ENCODE measurements at places on chromosomes 2 and 18.

DNA sequence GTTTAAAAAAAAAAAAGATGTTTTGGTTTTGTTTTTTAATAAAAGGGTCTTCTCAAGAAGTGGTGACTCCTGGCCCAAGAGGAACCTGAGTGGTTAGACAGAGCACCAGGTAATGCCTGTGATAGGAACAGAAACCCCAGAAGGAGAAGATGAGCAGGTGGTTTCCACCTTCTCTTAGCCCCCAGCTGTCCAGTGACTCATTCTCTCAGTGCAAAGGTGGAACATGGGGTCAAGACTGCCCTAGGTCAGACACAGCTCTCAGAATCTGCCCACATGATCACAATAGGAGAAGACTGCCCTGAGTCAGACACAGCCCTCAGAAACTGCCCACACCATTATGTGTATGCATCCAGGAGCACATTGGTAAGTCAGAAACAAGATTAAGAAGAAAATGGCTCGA lies 61.8 kb downstream of the TBC1D8 start:
- DNase-seq, result no peak

GRCh38 chr18:2997846-2998564 lies 14.9 kb downstream of the LPIN2 start:
- no peak for DNase-seq

DNA sequence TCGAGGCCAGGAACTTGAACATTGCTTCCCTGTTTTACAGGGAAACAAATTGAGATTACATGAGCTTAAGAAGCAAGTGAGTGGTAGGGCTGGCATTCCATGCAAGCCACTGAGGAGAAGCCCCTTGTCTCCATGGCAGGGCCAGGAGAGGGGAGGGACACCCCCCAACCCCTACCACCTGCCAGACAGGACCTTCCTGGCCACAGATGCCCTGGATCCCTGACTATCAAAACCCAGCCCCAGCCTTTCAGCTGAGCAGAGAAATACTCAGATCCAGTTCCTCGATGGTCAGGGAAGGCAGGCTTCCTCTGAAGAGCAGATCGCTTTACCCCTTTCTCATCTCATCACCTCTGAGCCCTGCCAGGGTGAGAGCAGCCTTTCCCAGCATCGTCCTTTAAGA lies 53.8 kb upstream of the ALPP start:
- no peak for DNase-seq

DNA sequence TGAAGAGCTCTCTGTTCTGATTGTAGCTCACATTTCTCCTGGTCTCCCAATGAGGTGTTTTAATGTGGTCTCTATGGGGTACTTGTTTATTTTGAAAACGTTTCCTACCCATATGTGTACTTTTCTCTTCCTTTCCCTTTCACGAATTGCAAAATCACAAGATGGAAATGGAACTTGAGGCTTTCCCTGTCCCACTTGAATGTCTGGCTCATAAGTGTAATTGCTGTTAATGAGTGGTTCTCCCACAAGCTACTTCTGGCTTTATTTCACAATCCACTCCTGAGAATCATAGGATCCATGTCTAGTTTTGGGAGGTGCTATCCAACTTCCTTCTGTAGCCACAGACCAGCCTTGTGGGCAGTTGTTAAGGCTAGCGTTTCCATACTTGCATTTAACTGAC lies 81.1 kb upstream of the CAVIN2 start:
- no peak for DNase-seq

GRCh38 chr2:5263291-5263690 lies 428.9 kb upstream of the SOX11 start:
- no peak for DNase-seq

DNA sequence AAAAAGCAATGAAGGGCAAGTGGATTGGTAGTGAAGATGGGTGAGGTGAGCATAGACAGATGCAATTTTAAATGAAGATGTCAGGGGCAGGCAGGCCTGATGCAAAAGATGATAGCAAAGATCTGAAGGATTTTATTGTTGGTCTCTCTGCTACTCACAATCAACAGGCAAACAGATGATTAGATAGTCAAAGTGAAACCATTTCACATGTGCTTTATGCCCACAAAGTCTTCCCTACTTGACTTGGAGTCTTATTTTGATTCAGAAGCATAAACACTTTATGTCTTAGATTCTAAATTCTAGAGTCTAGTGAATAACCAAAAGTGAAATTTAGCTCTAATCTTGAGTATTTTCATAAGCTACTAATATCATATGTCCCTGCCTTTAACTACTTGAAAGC lies 153.8 kb upstream of the HNRNPA3 start:
- no peak for DNase-seq

DNA sequence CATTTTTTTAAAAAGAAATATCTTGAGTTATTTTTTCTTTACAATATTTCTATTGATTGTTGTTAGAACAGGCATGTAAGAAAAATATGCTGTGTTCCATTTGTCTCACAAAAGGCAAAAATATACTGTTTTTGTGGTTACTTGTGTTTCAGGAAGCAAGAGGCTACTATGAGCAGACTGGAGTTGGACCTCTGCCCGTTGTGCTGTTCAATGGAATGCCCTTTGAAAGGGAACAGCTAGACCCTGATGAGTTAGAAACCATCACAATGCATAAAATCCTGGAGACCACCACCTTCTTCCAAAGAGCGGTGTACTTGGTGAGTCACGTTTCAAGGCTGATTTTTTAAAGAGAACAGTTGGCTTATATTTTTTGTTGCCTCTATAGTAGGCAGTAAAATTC lies 54.7 kb downstream of the UGGT1 start:
- DNase-seq, result no peak

DNA sequence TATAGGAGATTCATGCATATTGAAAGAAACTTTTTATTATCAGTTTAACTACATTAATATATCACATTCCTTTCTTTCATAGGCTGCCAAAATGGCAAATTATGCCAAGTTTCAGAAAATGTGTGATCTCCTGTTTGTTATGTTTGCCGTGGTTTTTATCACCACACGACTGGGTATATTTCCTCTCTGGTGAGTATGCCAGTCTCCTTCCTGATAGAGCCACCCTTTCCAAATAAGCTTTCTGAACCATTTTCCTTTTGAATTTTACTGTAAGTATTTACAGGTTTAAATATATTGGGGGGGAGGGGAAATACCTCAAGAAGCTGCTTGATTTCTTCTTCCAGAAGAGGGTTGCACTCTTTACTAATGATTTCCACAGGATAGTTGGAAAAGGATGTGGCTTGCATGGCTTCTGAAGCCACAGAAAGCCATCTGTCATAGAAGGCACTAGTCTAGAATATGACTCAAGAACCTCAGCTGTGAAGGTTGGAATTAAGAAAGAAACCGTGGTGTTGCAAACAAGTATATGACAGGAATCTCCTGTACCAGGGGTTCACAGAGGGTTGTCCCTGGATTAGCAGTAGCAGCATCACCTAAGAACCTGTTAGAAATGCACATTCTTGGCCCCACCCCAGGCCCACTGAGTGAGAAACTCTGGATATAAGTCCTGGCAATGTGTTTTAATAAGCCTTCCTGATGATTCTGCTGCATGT lies 84.5 kb upstream of the NOSTRIN start:
- no peak for DNase-seq

- no peak for DNase-seq
These were observed 140.1 kb downstream of the DSEL start for GRCh38 chr18:67376372-67376771.

DNA sequence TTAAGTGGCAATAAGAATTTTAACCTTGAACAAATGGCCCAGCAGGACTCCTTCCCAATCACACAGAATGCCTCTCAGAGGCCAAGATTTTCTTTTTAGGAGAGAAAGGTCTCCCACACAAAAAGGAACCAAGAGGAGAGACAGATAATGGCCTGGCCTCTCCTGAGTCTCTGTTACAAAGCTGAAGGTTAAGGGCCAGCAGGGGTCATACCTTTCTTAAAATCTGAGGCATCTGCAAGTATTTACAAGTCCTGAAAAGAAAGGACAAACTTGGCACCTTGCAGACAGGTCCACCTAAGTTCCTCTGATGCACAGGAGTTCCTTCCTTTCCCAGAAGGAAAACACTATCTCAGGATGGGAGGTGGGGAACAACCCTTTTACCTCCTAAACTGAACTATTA lies 142.3 kb downstream of the TMEM163 start:
- no peak for DNase-seq

DNA sequence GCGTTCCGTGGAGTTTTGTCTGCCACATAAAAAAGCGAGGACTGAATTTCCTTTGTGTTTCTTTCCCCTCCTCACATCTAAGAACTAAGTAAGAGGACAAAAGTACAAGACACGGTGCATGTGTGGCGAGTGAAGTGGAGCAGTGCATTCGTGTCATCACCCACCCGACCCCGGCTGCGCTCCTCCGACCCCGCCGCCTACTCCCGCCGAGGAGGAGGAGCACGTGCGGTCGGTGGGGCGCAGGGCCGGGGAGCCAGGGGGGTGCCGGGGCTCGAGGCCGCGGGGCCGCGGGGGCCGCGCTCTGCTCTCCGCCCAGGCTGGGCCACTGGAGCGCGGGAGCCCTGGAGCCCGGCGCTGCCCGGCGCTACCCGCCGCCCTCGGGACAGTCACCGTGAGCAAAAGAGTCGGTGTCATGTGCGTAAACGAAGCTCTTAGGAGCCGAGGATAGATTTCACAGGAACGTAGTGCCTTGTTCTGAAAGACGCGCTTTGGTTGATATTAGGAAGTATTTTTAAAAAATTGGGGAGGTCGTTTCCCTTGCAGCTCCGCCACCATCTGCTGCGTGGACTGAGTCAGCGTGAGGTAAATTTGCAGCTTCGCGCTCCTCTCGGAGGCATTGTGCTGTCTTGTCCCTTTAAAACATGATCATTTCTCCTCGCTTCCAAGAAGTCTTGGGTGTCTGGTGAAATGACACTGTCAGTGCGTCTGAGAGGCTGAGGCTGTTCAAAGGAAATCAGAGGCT lies 11.0 kb downstream of the TBR1 start:
- no peak for DNase-seq

DNA sequence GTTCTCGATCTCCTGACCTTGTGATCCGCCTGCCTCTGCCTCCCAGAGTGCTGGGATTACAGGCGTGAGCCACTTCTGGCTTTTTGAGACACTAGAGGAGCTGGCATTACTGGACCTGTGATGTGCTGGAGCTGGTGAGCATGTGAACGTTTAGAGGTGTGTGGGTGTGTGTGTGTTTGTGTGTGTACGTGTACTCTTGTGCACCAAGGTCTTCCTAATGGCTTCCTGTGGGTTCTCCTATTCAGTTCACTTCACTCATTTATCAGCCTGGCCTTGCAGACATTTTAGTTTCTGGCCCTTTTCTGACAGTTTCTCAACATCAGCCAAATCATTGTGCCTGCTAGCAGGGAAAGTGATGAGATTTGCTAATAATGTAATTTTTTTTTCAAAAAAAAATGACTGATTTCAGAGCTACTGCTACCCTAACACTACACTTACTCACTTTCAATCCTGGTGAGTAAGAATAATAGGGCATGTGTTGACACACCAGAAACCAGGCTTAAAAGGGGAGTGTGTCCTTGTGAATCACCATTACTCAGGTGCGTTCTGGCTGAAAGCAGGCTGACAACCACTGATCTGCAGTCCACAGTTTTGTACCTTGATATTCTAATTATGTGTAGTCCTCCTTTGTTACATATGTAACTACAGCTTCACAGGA lies 41.0 kb upstream of the ACTR3 start:
- DNase-seq, result no peak

DNA sequence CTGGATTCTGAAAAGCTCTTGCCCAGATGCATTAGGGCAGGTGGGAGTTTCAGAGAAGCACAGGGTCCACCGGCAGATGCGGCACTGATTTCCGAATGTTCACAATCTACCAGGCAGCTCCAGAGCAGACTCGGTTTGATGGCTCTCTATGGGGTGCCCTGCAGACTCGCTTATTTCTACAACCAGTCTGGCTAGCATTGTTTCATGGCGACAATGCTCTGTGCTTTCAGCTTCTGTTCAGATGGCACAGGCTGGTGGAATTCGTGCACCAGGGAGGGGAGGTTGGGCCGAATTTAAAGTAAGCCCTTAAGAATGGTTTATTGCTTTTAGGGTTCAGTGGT lies 9.9 kb downstream of the MYT1L start:
- DNase-seq, result peak; percentile 60

- DNase-seq, result no peak
These were observed 142.9 kb downstream of the PLCL1 start for GRCh38 chr2:197947219-197947757.

GRCh38 chr2:149816756-149817551 lies 229.4 kb upstream of the MMADHC start:
- DNase-seq, result no peak

DNA sequence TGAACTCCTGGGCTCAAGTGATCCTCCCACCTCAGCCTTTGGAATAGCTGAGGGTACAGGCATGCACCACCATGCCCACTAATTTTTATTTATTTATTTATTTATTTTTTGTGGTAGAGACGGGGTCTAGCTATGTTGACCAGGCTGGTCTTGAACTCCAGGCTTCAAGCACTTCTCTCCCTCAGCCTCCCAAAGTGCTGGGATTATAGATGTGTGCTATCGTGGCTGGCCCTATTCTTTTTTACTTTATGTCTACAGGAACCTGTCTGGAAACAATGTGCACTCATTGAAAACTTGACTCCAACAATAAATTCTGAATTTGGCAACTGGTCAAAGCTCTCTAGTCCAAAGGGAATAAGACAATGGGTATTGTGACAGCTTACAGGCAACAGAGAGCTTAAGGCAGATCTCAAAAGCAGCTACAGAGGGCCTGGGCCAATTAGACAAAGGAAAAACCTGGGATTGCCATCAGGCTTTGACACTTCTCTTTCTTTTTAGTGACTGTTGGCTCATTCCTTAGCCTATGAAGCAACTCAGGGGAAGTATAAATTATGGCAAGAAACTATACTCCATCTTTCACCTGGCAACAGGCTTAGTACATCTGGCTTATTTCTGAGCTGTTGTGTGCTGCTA lies 55.1 kb upstream of the RAPGEF4 start:
- DNase-seq, result no peak

DNA sequence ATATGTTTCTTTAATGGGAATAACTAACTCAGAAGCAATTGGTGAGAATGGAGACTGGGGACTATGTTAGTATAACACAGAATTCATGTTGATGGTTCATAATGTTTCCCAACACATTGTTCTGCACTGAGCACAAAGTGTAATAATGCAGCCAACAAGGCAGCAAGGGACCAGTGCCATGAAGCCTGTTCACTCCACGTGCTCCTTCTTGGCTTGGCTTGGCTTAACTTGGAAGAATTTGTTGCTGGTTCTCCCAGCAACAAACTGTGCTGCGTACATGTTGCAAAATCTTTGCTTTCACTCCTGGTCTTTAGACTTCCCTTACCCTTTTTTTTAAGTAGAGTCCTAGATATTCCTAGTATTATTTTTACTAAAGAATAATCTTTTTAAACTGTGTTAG lies 129.7 kb downstream of the MAP3K20 start:
- DNase-seq, result no peak

DNA sequence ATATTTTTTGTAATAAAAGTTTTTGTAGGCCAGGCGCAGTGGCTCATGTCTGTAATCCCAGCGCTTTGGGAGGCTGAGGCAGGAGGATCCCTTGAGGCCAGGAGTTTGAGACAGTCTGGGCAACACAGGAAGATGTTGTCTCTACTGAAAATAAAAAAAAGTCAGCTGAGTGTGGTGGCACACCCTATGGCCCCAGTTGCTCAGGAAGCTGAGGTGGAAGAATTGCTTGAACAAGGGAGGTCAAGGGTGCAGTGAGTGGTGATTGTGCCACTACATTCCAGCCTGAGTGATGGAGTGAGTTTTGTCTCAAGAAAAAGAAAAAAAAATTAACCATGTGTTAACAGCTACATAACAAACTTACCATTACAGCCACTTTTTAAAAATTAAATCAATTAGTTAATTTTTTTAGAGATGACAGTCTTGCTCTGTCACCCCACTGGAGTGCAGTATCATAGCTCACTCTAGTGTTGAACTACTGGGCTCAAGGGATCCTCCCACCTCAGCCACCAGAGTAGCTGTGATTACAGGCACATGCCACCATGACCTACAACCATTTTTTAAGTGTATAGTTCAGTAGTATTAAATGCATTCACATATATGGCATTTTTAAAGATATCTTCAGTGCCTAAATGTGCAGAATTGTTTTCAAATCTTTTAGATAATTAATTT lies 67.2 kb upstream of the ACYP2 start:
- DNase-seq, result no peak

All from NCI-H748 treated with DMSO at 0.1 percent for 48 hours (cell line).